Globus pallidus (tissue), 1 donor: ENCODE measurements at places on chromosomes 2 and 18.
A peak's percentile ranks its signal among the peaks of the same experiment; 100 is the strongest.

GRCh38 chr2:88615822-88616221 is 11.4 kb downstream of the EIF2AK3 start:
- no peak for DNase-seq

DNA sequence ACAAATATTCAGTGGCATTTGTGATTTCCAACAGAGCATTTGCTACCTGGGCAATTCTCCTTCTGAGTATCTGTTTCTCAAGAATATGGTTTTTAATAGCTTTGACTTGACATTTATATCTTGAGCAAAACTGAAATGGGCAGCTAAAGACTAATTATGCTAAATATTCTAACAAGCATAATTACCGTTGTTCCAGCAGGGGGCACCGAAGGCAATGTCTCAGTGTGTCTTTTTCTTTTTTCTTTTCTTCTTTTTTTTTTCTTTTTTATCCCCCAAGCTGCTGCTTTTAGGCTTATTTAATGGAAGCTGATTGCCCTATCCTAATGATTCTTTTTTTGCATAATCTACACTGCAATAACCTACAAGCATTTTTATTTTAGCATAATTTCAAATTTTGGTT is 138.9 kb upstream of the NABP1 start:
- DNase-seq: no peak

- DNase-seq: no peak
Observed at GRCh38 chr18:21799721-21800120, 59.1 kb downstream of the MIB1 start.

DNA sequence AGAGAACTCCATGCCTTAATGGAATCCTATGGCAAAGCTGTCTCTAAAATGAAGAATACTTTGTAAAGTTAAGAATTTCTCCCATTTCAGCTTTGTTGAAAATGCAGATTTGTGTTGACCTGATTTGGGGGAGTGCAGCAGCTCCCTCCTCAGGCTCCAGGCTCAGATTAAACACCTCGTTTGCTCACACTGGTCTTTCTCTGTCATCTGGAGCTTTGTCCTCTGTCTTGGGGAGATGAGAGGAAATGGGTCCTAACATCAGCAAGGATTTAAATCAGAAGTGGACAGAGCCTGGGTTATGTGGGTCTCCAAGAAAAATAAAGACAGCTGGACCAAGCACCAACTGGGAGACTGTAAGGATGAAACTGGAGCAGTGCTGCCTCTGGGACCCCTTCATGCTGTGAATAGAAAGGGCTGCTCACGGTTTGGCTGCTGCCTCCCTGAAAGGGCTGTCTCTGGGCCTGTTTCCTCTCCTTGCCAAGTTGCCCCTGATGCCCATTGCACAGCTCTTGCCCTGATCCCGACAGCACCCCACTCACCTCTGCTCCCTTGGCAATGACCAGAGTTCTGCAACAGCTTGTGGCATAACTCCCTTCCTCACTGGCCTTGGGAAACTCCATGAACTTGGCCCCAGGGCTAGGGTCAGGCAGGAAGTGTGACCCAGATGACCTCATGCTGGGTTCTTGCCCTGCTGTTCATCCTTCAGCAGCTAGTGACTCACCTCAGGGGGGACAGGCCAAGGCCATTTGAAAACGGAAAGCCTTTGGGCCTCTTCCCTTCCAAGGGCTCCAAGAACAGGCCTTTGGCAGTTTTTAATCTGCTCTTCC is 197.2 kb downstream of the CYP26B1 start:
- no peak for DNase-seq

GRCh38 chr2:224449212-224450147 is 47.6 kb upstream of the FAM124B start:
- DNase-seq: no peak

DNA sequence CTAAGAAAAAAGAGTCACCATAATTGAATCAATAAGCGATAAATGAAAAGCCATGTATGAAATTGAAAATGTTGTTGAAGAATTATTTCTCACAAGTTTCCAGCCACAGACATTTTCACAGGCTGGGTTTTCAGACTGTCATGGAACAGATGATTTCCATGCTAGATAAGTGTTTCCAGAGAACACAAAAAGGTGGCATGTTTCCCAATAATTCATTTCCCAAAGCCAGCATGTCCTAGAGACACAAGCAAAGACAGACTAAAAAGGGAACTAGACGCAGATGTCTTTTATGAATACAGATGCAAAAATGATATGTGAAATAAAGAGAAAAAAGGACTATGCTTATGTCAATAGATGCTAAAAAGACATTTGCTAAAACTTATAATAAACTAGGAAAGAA is 255.1 kb downstream of the EIPR1 start:
- no peak for DNase-seq

DNA sequence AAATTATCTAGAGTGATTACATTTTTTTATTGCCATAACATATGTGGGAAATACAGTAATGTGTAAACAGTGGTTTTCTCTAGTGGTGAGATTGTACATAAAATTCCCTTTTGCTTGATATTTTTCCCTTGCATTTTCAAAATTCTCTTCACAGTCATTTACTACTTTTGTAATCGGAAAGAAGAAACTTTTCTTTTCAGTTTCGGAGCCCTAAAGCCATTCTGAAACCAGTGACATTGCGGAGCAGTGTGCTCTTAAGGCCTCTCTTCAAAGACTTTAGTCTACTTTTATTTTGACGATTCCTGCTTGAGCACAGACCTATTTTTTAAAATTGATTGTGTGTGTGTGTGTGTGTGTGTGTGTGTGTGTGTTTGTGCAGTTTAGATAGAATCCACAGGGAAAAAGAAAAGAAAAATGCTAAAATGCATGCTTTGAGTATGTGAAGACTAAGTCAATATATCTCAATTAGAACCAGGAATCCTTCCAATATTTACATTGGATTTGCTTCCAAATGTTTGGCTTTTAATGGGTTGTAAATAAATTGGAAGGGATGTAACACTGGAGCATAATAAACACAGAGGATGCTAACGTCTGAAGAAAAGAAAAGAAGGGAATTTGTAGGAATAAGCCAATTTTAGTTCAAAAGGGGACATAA is 357.4 kb downstream of the RND3 start:
- no peak for DNase-seq

- DNase-seq: peak; percentile 22
Observed at GRCh38 chr2:98121149-98121548, 34.2 kb downstream of the VWA3B start.

DNA sequence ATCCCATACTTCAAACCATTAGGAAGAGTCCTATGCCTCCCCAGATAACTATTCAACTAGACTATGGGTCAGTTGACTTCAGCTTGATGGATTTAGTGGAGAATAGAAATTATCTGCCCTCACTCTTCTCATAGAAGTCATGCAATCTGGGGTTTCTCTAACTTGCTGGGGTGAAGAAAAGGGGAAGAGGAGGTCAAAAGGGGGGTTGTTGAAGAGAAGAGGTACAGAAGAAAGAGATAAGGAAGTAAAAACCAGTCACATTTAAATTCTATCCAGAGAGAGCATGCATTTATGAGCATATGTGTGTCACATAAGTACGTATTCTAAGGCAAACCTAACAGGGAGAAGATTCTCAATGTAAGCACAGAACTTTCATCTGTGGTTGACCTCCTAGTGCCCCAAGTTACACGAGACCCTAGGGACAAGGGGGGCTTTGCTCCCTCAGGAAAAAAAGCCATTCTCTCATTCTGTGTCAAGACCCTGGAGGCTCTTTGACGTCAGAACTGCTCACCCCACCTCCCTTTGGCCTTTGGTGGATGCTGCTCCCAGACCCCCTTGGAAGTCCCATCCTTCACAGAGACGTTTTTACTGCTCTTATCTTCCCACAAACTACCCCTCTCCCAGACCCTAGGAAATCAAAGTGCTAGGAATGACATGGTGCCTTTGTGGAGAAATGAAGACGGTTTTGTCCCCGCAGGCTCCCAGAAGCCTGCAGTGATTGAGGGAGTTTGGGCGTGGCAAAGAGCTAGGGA is 236.8 kb upstream of the TNP1 start:
- no peak for DNase-seq

- DNase-seq: no peak
Observed at GRCh38 chr18:54950221-54950620, 9.0 kb downstream of the CCDC68 start.

- no peak for DNase-seq
Observed at GRCh38 chr2:203240491-203240890, 1.7 kb downstream of the CYP20A1 start.

DNA sequence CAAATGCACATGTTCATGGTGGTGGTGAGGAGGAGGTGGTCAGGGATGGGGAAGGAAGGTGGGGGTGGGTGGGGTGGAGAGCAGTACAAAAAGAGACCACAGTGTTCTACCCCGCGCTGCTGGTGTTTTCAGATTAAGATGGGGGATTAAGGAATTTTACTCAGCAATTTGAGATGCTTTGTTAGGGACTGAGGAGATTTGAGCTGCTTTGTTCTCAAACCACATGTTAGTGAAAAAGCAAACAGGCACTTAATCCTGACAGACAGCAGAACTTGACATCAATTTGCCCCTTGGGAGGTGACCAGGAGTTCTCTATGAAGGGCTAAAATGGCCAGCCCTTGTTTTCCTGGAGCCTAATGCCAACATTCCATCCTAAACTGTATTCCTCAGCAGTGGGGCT is 244.5 kb downstream of the MEIS1 start:
- DNase-seq: no peak

GRCh38 chr2:216696751-216697560 is 1.6 kb upstream of the IGFBP5 start:
- DNase-seq: no peak

DNA sequence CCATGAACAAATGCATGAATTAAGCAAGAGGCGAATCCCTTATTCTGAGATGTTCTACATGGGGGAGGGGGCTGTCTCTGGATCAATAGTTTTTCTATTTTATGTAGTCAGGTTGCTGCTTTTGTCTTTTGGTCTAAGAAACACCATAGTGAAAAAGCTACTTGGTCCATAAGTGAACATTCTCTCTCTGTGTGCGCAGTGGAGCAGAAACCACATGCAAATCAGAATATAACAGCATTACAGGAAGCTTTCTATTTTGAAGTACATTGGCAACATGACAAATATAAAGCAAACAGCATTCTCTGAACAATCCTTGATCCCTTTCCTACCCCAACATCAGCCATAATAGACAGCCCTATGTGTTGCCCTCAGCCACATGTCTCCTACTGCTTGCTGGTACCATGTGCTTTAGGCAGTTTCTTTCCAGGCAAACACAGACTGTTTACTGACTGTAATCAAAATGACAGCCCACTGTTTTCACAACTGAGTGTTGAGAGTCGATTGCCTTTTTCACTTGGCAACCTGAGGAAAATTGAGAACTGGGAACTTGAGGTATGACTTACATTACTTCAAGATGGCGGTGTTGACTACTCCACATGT is 10.6 kb downstream of the SCN3A start:
- no peak for DNase-seq

DNA sequence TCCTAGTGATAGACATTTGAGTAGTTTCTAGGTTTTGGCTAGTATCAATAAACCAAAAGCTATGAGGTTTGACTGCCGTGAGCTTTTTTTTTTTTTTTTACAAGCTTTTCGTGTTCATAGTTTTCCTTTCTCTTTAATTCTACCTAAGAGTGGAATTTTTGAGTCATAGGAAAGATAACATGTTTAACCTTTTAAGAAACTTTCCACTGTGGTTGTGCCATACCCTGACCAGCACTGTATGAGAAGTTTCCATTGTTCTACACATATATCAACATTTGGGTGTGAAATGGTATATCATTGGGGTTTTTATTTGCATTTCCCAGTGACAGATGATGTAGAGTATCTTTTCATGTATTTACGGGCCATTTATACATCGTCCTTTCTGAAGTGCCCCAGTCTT is 31.7 kb downstream of the UBE2F start:
- no peak for DNase-seq

- DNase-seq: no peak
Observed at GRCh38 chr2:233140978-233141377, 80.8 kb downstream of the INPP5D start.

DNA sequence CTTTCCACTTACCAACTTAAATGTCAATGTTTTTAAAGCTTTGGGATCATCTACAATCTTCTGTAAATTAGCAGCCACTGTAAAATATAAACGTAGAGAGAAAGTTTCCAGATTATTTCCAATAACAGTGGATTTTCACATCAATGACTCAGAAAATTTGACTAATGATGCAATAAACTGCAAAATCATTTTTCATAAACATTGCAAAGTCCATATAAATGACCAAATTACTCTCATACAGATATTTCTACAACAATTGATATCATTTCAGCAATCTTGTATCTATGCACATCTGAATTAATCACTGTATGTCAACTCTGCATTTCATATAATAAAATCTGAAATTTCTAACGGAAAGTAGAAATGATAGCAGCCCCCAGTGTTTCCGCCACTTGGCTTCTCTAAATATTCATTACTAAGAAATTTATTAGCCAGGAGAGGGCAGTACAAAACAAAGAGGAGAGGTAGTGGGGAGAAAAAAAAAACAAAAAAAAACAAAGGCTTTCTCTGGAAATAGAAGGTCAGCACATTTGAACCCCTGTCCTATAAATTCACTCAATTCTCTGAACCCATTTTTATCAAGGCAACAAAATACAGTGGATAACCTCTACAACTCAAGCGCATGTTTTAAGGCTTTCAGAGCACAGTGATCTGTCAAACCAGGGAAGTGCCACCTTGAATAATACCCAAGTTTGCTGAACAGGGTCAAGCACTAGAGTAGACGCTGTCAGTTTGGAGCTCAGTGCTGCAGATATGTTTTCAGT is 282.6 kb downstream of the STK39 start:
- DNase-seq: peak; percentile 20

DNA sequence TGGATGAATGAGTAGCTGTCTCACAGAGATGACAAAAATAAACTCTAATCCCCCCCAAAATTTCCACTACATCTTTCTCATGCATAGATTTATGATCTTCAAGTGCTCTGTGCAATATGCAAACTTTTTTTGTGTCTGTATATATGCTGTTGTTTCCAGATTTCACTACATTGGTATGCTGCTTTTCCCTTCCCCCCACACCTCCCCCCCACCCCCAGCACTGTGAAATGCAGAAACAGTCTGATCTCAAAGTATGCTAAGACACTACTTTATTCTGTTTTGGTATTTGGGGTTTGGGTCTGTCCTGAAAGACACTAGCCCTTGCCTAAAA is 524 bp upstream of the KLHL14 start:
- no peak for DNase-seq

GRCh38 chr2:233498126-233498525 is 68.5 kb downstream of the USP40 start:
- DNase-seq: no peak

GRCh38 chr2:229852565-229852964 is 69.2 kb downstream of the TRIP12 start:
- no peak for DNase-seq

GRCh38 chr18:3126457-3127097 is 93.2 kb downstream of the MYOM1 start:
- DNase-seq: no peak

DNA sequence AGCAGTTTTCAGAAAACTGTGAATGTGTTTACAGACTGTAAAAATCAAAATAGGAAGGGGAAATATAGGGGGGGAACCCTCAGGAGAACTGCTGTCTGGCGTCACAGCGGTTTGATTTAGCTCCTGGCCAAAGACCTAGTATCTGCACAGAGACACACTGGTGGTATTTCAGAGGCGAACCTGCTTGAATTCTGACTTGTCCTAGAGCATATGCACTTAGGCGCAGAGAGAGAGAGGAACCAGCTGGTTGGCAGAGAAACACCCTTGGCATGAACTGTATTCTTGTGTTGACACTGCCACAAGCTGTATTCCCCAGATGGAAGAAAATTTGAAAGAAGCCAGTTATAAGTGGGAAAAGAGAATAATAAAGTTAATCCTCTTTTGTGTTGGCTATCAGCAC is 506.5 kb upstream of the NRP2 start:
- DNase-seq: no peak
